ENCODE measurements at places on chromosomes 1 and 21. TPM values are rescaled to one million over a fixed set of nuclear protein-coding genes. Genes with fewer than 3 reads are reported as not detected.

Gene DIO1
- 2.9 TPM for total RNA-seq

Gene KIF17
- 4.9 TPM for total RNA-seq

Gene LRRC7
- total RNA-seq: 0.19 TPM

Gene GJA4
- 15.6 TPM for total RNA-seq

Gene TMEM79
- 2.7 TPM for total RNA-seq

Gene PTCH2
- 1.2 TPM for total RNA-seq

Gene E2F2
- total RNA-seq: 0.50 TPM

- peak overlapping the region; percentile 18 for H3K4me3 ChIP-seq
- no peaks in the 10 kb centered on the region for H3K27me3 ChIP-seq
- peak overlapping the region; percentile 65 for H3K27ac ChIP-seq
- no peaks in the 10 kb centered on the region for H3K36me3 ChIP-seq
Observed at GRCh38 chr21:42234464-42235241, 15.7 kb downstream of the ABCG1 start.

DNA sequence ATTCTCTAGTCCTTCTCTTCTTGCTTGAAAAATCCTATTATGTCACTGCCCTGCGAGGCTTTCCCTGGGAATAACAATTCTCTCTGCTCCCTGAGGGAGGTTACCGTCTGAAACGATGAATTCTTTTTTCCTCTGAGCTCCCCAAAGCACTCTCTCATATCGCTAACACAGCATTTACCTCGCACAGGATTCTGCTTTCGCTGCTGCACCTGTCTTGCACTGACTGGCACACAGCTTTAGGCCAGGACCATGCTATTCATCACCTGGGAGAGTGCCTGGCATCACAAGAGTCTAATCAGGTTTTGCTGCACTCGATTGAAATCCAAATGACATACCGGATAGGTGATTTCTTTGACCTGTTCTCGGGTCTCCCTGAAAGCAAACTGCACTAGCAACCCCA is 52.8 kb upstream of the GNG4 start:
- H3K27me3 ChIP-seq: no peaks in the 10 kb centered on the region
- no peaks in the 10 kb centered on the region for H3K4me1 ChIP-seq
- DNase-seq: no peak
- H3K27ac ChIP-seq: no peak overlapping the region

DNA sequence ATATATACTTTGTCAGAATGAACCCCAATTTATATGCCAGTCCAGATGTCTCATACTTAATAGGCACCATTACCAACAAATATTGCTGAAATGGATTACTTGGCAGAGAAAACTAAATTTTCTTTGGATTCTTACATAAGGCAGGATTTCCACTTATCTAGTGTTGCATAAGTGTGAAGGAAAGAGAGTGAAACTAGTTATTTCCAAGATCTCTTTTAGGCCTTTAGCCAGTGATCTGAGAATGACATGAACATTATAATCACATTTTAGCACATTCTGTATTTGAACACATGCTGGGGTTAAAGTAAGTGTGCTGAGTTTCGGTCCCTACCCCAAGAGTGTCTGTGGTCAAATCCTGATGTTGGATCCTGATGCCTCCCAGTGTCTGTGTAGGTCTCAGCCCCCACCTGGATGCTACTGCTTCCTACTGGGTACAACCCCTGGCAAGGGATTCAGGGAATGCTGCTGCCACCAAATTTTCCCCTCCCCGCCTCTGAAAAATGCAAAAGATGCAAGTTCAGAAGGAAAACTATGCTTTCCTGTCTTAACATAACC is 11.2 kb downstream of the DDAH1 start:
- no peaks in the 10 kb centered on the region for H3K36me3 ChIP-seq
- H3K4me3 ChIP-seq: no peak overlapping the region
- no peaks in the 10 kb centered on the region for H3K4me1 ChIP-seq
- peak overlapping the region; percentile 71 for H3K27ac ChIP-seq
- H3K27me3 ChIP-seq: no peaks in the 10 kb centered on the region
- DNase-seq: no peak

DNA sequence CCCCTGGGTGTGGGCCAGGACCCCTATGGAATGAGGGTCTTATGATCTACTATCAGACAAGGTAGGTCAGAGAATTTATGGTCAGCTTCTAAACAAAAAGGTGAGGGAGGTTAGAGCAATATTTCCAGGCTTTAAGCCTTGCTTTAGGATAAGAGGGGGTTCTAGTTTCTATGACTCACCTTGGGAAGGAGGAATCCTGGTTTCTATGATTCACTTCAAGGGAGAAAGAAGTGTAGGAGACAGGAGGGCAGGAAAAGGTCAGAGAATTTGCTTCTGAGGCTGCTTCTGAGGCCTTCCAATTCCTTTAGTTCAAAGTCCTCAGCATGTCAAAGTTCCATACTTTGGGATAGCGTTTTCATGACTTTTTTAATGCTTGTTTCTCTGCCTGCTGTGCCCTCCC is 35.2 kb downstream of the RGL1 start:
- no peaks in the 10 kb centered on the region for H3K36me3 ChIP-seq
- H3K27ac ChIP-seq: no peak overlapping the region
- H3K27me3 ChIP-seq: no peaks in the 10 kb centered on the region
- no peak for DNase-seq
- no peak overlapping the region for H3K4me3 ChIP-seq

- no peak for DNase-seq
- no peak overlapping the region for H3K4me3 ChIP-seq
- no peak overlapping the region for H3K27ac ChIP-seq
- peaks cover 5% of the 10 kb centered on the region for H3K36me3 ChIP-seq
- no peaks in the 10 kb centered on the region for H3K27me3 ChIP-seq
Observed at GRCh38 chr1:92291372-92291999, 7.3 kb downstream of the GLMN start.

- H3K27me3 ChIP-seq: no peaks in the 10 kb centered on the region
- H3K36me3 ChIP-seq: no peaks in the 10 kb centered on the region
- no peak overlapping the region for H3K27ac ChIP-seq
- DNase-seq: no peak
- no peak overlapping the region for H3K4me3 ChIP-seq
Observed at GRCh38 chr1:6496365-6496721, 4.9 kb upstream of the PLEKHG5 start.

DNA sequence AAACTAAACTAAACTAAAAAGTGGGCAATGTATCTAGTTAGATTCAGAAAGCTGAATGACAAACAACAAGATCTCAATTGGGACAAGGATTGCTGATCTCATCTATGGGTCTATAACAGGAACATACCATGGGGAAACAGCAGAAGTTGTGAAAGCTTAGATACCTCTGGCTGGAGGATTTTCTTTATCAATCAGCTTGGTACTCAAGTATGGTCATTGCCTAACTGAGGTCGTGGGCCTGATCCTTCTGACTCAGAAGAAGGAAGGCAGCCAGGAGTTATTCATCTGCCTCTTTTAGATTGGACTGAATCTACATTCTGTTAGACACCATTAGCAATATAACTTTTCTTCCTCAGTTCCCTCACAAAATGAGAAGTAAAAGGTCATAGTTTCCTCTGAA is 39.7 kb downstream of the DNTTIP2 start:
- H3K27ac ChIP-seq: no peak overlapping the region
- no peak for DNase-seq

GRCh38 chr21:37514038-37514667 is 147.6 kb downstream of the DYRK1A start:
- no peaks in the 10 kb centered on the region for H3K4me1 ChIP-seq
- H3K27ac ChIP-seq: no peak overlapping the region
- H3K27me3 ChIP-seq: no peaks in the 10 kb centered on the region
- no peak for DNase-seq

- H3K4me3 ChIP-seq: no peak overlapping the region
- no peaks in the 10 kb centered on the region for H3K27me3 ChIP-seq
- DNase-seq: peak; percentile 77
- H3K27ac ChIP-seq: no peak overlapping the region
- no peaks in the 10 kb centered on the region for H3K4me1 ChIP-seq
Observed at GRCh38 chr1:35298464-35298863, 30.0 kb downstream of the ZMYM4 start.

DNA sequence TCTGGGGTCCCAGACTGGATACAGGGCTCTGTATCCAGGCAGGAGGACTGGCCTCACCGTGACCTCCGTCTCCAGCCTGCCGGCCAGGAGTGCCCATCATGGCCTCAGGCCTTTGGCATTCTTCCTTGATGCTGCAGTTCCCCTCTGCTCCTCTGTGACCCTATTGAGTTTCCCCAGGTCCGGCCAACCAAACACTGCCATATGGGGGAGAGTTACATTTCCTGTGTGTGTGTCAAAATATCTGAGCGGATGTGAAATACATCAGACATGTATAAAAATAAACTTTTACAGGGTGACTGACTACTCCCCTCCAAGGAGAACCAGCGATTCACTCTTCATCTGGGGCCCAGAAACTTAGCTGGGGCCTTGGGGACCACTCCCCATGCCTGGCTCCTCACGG is 10.2 kb upstream of the UBL4B start:
- H3K4me1 ChIP-seq: no peaks in the 10 kb centered on the region
- no peak overlapping the region for H3K27ac ChIP-seq
- H3K36me3 ChIP-seq: no peaks in the 10 kb centered on the region

GRCh38 chr1:31368611-31369107 is 4.2 kb downstream of the FABP3 start:
- H3K4me3 ChIP-seq: no peak overlapping the region
- H3K36me3 ChIP-seq: no peaks in the 10 kb centered on the region
- H3K4me1 ChIP-seq: peaks cover 64% of the 10 kb centered on the region
- no peak for DNase-seq
- no peaks in the 10 kb centered on the region for H3K27me3 ChIP-seq

- H3K4me3 ChIP-seq: no peak overlapping the region
- H3K4me1 ChIP-seq: no peaks in the 10 kb centered on the region
- no peak overlapping the region for H3K27ac ChIP-seq
Observed at GRCh38 chr1:184975208-184975870, 1.0 kb upstream of the NIBAN1 start.

DNA sequence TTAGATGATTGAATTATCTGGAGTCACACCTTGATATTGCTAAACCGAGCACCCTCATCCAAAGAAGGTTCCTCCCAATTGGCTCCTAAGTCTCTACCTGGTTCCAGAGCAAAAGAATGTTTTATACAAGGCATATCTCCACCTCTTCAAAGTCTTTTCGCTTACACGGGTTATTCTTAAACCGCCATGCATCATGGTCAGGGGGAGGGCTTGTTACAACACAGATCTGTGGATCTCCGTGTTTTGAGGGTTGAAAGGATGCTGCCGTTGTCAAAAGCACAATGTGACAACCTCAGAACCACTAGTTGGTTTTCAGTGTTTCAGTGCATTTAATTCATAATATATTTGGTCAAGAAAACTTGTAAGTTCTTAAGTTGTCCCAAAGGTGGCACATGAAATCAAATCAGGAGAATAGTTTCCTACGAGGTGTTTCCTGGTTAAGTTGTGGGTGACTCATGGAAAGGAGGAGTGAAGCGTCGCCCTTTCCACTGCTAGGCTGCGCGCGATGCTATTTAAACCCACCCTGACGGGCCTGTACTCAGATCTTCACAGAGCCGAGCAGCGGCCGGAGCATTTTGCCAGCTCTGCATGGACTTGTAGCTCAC is 1531.6 kb upstream of the TPTE start:
- no peaks in the 10 kb centered on the region for H3K27me3 ChIP-seq
- no peak overlapping the region for H3K4me3 ChIP-seq
- DNase-seq: no peak
- H3K36me3 ChIP-seq: no peaks in the 10 kb centered on the region
- H3K4me1 ChIP-seq: no peaks in the 10 kb centered on the region

- H3K27me3 ChIP-seq: no peaks in the 10 kb centered on the region
- no peaks in the 10 kb centered on the region for H3K4me1 ChIP-seq
- H3K4me3 ChIP-seq: no peak overlapping the region
- DNase-seq: no peak
- no peak overlapping the region for H3K27ac ChIP-seq
- no peaks in the 10 kb centered on the region for H3K36me3 ChIP-seq
Observed at GRCh38 chr21:17699524-17700189, 87.0 kb upstream of the BTG3 start.

DNA sequence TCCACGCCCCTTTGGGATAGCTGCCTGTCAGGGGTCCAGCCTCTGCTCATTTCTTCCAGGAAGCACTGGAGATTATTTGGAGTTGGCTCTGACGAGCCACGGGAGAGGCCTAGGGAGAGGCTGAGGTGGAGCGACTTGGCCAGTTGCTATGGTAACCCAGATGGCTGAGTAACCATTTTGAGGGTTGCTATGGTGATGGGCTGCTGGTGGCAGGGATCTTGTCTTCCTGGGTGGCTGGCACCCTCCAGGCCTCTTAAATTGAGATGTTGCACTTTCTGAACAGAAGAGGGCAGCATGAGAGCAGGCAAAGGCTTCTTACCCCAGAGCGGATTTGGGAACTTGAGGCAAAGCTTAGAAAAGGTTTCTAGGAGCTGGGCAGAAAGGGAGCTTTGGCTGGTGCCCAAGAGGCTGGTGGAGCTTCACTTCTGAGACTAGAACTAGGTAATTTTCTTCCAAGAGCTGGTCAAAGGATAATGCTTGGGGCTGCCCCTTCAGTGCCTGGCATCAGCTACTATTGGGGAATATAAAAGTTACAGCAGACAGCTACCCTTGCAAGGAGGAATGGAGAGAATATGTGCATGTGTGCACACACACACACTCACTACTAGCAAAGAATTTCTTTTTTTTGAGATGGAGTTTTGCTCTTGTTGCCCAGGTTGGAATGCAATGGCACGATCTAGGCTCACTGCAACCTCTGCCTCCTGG is 72.5 kb downstream of the NDUFS5 start:
- H3K4me3 ChIP-seq: no peak overlapping the region
- H3K27me3 ChIP-seq: no peaks in the 10 kb centered on the region
- no peaks in the 10 kb centered on the region for H3K36me3 ChIP-seq
- H3K27ac ChIP-seq: no peak overlapping the region
- DNase-seq: peak; percentile 74

- no peaks in the 10 kb centered on the region for H3K4me1 ChIP-seq
- H3K27ac ChIP-seq: no peak overlapping the region
- no peaks in the 10 kb centered on the region for H3K36me3 ChIP-seq
- H3K4me3 ChIP-seq: no peak overlapping the region
Observed at GRCh38 chr1:227449741-227450441, 113.5 kb upstream of the ZNF678 start.

GRCh38 chr1:205961405-205961804 is 18.1 kb upstream of the SLC26A9 start:
- no peaks in the 10 kb centered on the region for H3K27me3 ChIP-seq
- H3K4me1 ChIP-seq: no peaks in the 10 kb centered on the region
- peak; percentile 63 for DNase-seq
- no peaks in the 10 kb centered on the region for H3K36me3 ChIP-seq
- no peak overlapping the region for H3K4me3 ChIP-seq

GRCh38 chr1:22141554-22142314 is 1.2 kb downstream of the WNT4 start:
- no peak overlapping the region for H3K27ac ChIP-seq
- H3K4me1 ChIP-seq: peaks cover 6% of the 10 kb centered on the region
- no peak for DNase-seq
- no peaks in the 10 kb centered on the region for H3K36me3 ChIP-seq

All from kidney (tissue), 22 donors.